A549 treated with Hydrocortisone at 1 μM for 4 hours (cell line): ENCODE measurements at places on chromosomes 16 and 17. TPM values are rescaled to one million over a fixed set of nuclear protein-coding genes. Genes with fewer than 3 reads are reported as not detected.

The TNRC6C gene
- total RNA-seq, result 2.1 to 3.1 TPM (median 2.2 TPM) in 5 replicates

The NUDT7 gene
- total RNA-seq, result 5.2 to 6.0 TPM (median 5.7 TPM) in 5 replicates

The NEUROD2 gene
- total RNA-seq, result not detected in 5 replicates

The AOC3 gene
- 1.1 to 2.1 TPM (median 1.4 TPM) in 5 replicates for total RNA-seq

The CCL2 gene
- 6.8 to 8.5 TPM (median 8.1 TPM) in 5 replicates for total RNA-seq

The PIMREG gene
- 41.3 to 51.1 TPM (median 48.2 TPM) in 5 replicates for total RNA-seq

The CCL4L2 gene
- not detected in 5 replicates for total RNA-seq

The LCMT1 gene
- total RNA-seq, result 37.5 to 45.4 TPM (median 38.9 TPM) in 5 replicates

The EME1 gene
- 15.6 to 16.3 TPM (median 16.0 TPM) in 5 replicates for total RNA-seq

The ARL5C gene
- not detected in 5 replicates for total RNA-seq

The HASPIN gene
- 12.4 to 16.1 TPM (median 12.6 TPM) in 5 replicates for total RNA-seq

The XYLT1 gene
- 0.59 to 1.1 TPM (median 0.77 TPM) in 5 replicates for total RNA-seq

The PLA2G10 gene
- 0.28 to 0.63 TPM (median 0.52 TPM) in 5 replicates for total RNA-seq

The MMP28 gene
- 5.2 to 8.2 TPM (median 6.7 TPM) in 5 replicates for total RNA-seq

The CEP295NL gene
- 0.37 to 0.44 TPM (median 0.41 TPM) in 5 replicates for total RNA-seq

The TPPP3 gene
- total RNA-seq, result 9.5 to 13.9 TPM (median 13.7 TPM) in 5 replicates

The SPDYE4 gene
- not detected in 5 replicates for total RNA-seq

The FOXL1 gene
- 1.1 to 2.6 TPM (median 1.6 TPM) in 5 replicates for total RNA-seq

The KRTAP4-5 gene
- total RNA-seq, result not detected in 5 replicates

The OTOA gene
- total RNA-seq, result 0.05 to 0.16 TPM (median 0.09 TPM) in 5 replicates

The TP53TG3B gene
- 0.23 to 0.71 TPM in 2 of 5 replicates, not detected in the others for total RNA-seq
